Stimulated activated CD8-positive, alpha-beta memory T cell treated with anti-CD3 and anti-CD28 coated beads, Interleukin-15, amount 100 ng/mL, for 24 hours (primary cell): ENCODE measurements at places on chromosomes 3 and 15.

- no peak for DNase-seq
Measured at GRCh38 chr15:51450001-51450400, 108.5 kb downstream of the GLDN start.

DNA sequence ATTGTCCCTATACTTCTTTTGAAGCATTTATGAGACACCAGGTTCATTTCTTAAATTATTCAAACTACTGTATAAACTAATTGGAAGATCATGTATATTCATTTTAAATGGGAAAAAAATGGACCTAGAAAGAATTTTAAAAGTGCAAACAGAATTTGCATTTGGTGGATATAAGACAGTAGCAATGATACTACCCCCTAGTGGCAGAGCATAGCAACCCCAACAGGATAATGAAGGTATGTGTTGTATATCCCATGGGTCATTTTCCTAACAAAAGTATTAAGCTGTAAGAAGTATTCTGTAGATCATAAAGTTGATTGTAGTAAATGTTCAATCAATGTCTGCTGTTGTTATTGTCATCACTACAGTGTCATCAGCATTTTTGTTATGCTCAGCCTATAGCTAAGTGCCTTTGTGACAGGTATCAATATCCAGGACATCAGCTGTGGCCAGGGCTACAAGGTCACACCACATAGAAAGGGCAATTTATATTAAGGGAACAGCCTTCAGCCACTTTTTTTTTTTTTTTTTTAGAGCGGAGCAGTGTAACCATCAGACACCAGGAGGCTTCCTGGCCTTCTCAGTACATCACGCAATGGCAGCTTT lies 175.8 kb downstream of the FOXB1 start:
- DNase-seq: no peak

DNA sequence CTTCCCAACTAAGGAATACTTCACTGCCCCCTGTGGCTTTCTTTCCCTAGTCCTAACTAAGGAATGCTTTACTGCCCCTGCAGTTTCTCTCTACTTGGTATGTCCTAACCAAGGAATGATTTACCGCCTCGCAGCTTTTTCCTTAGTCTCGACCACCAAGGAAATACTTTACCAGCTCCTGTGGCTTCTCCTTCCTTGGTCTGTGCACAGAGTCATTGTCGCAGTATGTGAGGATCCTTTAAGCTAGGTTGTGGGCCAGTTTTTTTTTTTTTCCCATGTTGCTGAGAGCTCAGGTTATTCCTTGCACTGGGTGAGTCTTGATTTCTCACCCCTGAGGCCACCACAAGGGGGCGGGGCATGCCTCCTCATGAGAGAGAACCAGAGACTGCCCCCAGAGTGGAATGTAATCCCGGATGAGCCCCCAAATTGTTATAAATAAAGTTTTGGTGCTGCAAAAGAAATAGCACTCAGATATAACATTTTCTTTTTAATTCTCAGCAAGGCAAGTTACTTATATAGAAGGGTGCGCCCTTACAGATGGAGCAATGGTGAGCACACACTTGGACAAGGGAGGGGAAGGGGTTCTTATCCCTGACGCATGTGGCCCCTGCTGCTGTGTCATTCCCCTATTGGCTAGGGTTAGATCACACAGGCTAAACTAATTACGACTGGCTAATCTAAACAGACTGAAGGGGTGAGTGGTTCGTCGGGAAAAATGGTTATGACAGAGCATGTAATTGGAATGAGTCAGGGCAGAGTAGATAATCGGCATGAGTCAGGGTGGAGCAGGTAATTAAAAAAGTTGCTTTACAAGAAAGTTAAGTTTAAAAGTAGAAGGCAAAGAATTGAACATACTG lies 27.0 kb downstream of the NDUFB4 start:
- no peak for DNase-seq

DNA sequence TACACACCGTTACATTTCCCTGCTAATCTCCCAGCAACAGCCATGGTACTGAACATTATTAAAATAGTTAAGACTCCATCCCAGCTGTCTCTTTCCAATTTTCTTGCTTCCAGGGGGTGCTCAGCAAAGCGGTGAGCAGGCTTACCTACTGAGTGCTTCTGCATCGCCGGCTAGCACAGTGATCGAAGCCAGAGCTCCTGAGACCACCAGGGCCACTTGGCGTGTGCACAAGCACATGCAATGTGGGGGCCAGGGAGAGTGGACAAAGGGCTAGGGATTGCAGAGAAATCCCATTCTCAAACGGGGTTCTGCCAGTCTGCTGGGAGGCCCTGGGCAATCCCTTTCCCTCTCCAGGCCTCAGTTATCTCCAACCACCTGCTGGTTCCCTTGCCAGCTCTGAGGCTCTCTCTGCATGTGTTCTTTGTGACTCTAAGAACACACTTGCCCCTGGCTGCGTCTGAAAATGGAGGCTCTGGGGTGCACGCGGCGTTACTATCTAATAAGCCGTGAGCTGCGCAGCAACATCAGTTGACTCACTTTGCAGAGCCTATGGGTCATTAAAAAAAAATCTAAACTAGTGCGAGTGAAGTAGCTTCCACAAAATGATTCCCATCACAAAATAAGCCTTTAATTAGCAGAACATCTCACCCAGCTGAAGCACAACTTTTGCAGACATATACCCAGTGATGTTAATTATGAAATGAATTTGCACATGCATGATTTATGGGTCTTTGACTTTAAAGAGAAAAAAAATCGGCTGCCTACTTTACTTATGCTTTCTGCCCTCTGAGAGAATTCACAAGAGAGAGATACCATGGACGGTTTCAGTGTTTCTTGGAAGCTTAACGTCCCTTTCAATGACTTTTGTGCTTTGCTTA lies 271.5 kb downstream of the TLE3 start:
- no peak for DNase-seq

GRCh38 chr15:44207643-44208042 lies 12.6 kb upstream of the FRMD5 start:
- no peak for DNase-seq

DNA sequence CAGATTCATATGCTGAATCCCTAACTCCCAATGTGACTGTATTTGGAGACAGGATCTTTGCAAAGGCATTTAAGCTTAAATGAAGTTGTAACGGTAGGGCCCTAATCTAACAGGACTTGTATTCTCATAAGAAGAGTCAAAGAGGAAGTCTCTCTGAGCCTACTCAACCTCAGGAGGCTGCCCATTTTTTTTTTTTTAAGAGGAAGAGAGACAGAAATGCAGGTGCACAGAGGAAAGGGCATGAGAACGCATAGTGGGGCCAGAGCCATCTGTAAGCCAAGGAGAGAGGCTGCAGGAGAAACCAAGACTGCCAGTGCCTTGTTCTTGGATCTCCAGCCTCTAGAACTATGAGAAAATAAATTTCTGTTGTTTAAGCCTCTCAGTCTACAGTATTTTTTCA lies 28.4 kb downstream of the ZNF860 start:
- no peak for DNase-seq

GRCh38 chr3:59386165-59386564 lies 336.3 kb upstream of the CFAP20DC start:
- DNase-seq: no peak

- DNase-seq: no peak
Measured at GRCh38 chr3:85604641-85605040, 645.9 kb downstream of the CADM2 start.

DNA sequence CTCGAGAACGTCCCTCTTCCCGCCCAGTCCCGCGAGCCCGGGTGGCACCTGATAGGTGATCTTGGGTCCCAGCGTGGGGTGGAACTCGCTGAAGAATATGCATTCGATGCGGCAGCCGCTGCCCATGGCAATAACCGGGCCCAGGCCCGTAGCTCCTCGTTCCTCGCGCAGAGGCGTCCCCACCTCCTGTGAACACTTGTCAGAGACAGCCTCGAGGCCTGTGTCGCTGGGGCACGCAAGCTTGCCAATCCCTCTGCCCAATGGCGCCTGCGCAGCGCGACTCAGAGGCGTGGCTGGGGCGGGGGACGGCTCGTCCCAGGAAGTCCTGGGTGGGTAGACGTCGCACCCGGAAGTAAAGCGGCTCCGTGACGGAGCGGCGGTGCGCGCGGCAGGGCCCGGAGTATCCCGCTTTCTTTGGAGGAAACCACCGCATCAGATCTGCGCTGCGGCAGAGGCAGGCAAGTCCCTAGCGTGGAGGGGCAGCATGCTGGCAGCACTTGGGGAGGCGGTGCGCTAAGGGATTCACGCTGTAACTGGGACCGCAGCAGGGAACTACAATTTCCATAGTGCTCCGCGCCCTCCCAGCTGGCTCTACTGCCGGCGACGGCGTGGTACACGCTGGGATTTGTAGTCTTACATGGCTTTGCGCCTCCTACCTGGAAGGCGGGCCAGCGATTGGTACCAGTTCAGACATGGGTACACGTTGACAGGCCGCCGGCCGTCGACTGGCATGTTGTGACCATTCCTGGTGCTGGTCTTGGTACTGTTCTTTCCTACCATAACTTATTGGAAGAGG lies at the start of the genes CYB561D2 and NPRL2:
Gene CYB561D2 (plus strand): TSS at position 336 of the 796 bp plus-strand sequence. CDS start 572 bp downstream, outside the sequence.
Gene NPRL2 (minus strand): TSS at position 249 of the 796 bp plus-strand sequence. CDS start 123 bp downstream, at position 126.
- DNase-seq: peak; percentile 98

GRCh38 chr3:195284842-195285241 lies 13.9 kb upstream of the XXYLT1 start:
- no peak for DNase-seq

DNA sequence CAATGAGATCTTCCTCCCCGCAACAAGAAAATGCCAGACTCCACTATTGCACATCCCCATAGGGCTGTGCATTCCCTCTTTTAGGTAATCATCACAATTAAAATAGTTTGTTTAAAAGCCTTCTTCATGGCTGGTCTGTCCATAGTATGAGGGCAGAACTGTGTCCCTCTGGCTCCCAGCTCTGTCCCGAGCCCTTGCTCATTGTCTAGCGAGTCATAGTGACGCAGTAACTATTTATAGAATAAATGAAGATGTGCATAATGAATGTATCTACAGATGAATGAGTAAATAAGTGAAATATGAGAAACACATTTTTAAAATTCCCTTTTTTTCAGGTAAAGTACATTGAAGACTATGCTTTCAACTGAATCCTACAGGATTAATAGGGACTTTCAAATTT lies 128.4 kb upstream of the TMC3 start:
- DNase-seq: no peak

DNA sequence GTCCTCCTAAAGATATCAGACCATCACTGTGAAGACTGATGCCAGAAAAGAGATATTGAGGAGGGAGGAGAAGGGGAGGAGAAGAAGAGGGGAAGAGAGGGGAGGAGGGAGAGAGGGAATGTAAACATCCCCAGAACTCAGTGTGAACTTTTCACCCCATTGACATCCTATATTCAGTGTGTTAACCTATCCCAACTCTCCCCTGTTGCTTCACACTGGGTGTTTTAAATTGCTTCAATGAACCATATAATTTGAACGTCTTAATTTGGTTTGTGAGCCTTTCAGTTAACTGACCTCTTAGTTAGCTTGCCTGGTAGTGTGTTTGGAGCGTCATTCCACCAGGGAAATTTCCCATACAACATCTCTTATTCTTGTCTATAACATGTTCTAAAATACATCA lies 29.8 kb upstream of the PTPRG start:
- no peak for DNase-seq

DNA sequence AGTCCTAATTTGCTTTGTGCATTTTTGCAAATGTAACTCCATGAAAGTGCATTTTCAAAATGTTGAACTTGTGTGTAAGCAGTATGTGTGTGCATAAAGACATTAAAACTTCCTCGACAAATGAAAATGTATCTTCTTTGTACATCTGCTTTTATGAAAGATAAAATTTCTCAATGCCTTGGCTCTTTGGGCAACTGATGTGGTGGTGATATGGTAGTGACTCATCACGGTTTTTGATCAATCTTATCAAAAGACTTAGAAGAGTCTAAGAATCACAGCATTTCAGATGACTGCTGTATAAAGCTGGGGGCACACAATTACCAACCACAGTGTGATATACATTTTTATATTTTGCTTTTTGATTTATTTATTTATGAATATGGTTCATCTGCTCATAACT lies 5.4 kb upstream of the MASP1 start:
- no peak for DNase-seq

GRCh38 chr15:60110909-60111308 lies 106.8 kb downstream of the FOXB1 start:
- no peak for DNase-seq

GRCh38 chr3:13571831-13572750 lies 23.2 kb downstream of the FBLN2 start:
- DNase-seq: no peak

DNA sequence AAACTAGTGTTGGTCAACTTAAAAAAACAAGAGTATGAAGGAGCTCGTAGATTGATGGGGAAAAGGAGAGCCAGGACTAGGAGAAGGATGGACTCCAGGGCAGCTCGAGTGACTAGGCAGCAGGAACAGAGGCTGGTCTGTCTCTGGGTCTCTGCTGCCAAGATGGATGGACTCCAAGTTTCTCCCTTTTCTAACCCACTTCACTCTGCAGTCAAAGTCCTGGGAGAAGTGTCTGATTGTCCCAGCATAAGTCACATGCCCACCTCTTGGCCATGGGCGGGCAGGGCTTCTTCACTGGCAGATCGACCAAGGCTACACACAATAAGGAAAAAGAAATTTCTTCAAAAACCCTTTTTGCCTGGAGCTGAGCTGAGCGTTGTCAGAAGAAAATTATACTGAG lies 9.2 kb upstream of the EPB42 start:
- no peak for DNase-seq

GRCh38 chr3:43872901-43873300 lies 182.2 kb downstream of the ABHD5 start:
- DNase-seq: no peak

GRCh38 chr3:34881026-34881425 lies 758.3 kb upstream of the ARPP21 start:
- DNase-seq: no peak

- no peak for DNase-seq
Measured at GRCh38 chr3:155270485-155271342, 22.8 kb downstream of the STRIT1 start.
